HFFc6 (cell line): ENCODE measurements at places on chromosomes 7 and 10. TPM values are rescaled to one million over a fixed set of nuclear protein-coding genes. Genes with fewer than 3 reads are reported as not detected.

GRCh38 chr7:45082031-45082830 lies 6.5 kb downstream of the NACAD start:
- no peaks in the 10 kb centered on the region for H3K36me3 ChIP-seq
- H3K4me1 ChIP-seq: no peaks in the 10 kb centered on the region
- DNase-seq: no peak
- H3K4me3 ChIP-seq: no peak overlapping the region

DNA sequence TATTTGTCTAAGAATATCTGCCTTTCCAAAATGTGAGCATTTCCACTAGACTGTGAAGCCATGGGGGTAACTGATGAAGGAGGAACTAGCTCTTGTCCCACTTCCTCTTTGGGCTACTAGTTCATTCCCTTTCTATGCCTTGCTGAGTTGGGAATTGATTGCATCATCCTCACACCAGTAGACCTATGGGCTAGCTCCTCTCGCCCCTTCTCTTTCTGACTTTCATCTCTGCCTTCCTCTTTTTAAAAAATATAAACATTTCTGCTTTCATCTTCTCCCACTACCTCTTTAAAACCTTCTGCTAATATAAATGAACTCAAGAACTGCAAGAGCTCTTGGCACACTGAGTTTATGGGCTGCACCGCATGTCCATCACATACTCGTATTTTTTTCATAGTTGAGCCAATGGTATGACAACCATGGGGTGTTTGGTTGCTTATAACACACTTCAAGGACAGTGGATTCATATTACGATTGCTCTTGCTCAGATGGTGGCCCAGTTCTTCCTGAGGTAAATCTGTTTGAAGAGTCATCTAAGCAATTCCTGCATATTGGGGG lies 182.0 kb downstream of the REEP3 start:
- peaks cover 3% of the 10 kb centered on the region; the same call in 1 of the 2 replicates for H3K36me3 ChIP-seq
- no peaks in the 10 kb centered on the region for H3K27me3 ChIP-seq
- DNase-seq: no peak
- no peak overlapping the region for H3K4me3 ChIP-seq
- peaks cover 54% of the 10 kb centered on the region for H3K4me1 ChIP-seq

ST8SIA6 gene
- not detected in 3 replicates for total RNA-seq

DNA sequence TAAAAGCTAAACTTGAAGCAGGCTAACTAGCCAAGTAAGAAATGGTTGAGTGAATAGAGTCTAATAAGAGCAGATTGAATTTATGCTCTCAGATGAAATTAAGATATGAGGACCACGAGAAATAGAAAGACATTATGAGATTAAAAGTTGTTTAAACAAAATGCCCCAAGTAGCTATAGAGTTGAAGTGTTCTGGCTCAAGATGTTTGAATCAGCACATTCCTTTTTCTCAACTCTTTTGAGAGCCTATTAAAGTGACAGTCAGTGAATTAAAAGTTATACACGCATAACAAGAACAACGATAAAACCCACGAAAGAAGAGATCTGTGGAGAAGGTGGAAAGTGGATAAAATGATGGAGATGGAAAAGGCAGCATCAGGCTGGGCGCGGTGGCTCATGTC lies 322.2 kb upstream of the ANKRD30A start:
- no peaks in the 10 kb centered on the region; the same call in 1 of the 2 replicates for H3K27me3 ChIP-seq
- no peaks in the 10 kb centered on the region for H3K4me1 ChIP-seq
- DNase-seq: no peak
- no peak overlapping the region for H3K4me3 ChIP-seq

DNA sequence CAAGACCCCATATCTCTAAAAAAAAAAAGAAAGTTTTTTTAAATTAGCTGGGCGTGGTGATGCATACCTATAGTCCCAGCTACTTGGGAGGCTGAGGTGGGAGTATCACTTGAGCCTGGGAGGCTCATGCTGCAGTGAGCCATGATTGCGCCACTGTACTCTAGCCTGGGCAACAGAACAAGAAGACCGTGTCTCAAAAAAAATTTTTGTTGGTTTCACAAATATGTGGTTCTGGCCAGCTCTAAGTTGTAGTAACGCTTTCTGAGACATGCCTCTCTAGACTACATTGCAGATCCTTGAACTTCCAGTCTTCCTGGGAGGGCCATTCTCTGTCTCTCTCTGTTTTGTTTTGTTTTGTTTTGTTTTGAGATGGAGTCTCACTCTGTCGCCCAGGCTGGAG lies 24.6 kb upstream of the RHBDD2 start:
- peaks cover 14% of the 10 kb centered on the region for H3K27me3 ChIP-seq
- H3K27ac ChIP-seq: no peak overlapping the region
- H3K4me3 ChIP-seq: no peak overlapping the region
- H3K4me1 ChIP-seq: no peaks in the 10 kb centered on the region

GRCh38 chr7:141674171-141674671 lies 27.7 kb downstream of the DENND11 start:
- DNase-seq: no peak
- no peak overlapping the region for H3K27ac ChIP-seq
- H3K4me3 ChIP-seq: no peak overlapping the region

DNA sequence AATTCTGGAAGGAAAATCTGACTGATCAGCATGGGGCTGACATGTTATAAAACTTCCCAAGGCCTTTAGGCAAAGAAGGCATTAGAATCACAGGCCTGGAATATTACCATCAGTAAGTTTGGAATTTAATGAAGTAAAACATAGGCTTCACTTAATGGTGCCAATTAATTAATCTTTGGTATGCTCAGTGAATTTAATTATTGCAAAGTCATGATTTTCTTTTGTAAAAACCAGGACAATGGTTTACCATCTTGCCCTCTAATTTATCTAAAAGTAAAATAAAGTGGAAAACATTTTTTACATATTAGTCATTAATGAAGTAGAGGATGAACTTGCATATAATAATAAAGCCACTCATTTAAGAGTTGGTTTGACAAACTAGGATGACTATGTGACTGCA lies 220.3 kb downstream of the SEC23IP start:
- H3K36me3 ChIP-seq: no peaks in the 10 kb centered on the region
- no peaks in the 10 kb centered on the region for H3K27me3 ChIP-seq
- no peak overlapping the region for H3K4me3 ChIP-seq
- no peak for DNase-seq
- no peaks in the 10 kb centered on the region for H3K4me1 ChIP-seq
- no peak overlapping the region for H3K27ac ChIP-seq

- DNase-seq: no peak
- no peak overlapping the region for H3K27ac ChIP-seq
- peaks cover 6% of the 10 kb centered on the region; the same call in 1 of the 2 replicates for H3K4me1 ChIP-seq
- H3K27me3 ChIP-seq: no peaks in the 10 kb centered on the region
- no peak overlapping the region for H3K4me3 ChIP-seq
Observed at GRCh38 chr10:16699435-16700057, 117.7 kb downstream of the RSU1 start.

GRCh38 chr10:75851580-75852345 lies 420.3 kb downstream of the LRMDA start:
- DNase-seq: no peak
- H3K4me3 ChIP-seq: no peak overlapping the region
- no peaks in the 10 kb centered on the region for H3K4me1 ChIP-seq
- H3K27ac ChIP-seq: no peak overlapping the region
- peaks cover 3% of the 10 kb centered on the region; the same call in 1 of the 2 replicates for H3K27me3 ChIP-seq
- H3K36me3 ChIP-seq: no peaks in the 10 kb centered on the region

C1QL3 gene
- not detected in 3 replicates for total RNA-seq

DNA sequence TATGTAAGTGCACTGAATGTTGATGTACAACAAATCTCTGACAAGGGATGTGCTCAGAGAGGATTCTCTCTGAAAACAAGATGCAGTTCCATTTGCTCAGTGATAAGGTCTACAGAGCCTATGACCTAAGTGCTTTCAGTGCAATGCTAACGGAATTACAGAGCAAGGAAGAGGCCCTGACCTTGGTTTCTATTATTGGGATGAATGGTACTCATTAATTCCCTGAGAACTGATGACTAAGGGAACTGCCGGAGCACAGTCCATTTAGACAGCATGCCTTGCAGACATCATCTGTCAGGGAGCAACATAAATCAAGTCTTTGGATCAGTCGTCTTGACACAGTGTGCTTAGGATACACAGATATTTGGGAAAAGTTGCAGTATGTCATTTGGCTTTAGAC lies 340.8 kb downstream of the PHTF2 start:
- H3K4me3 ChIP-seq: peak overlapping the region; percentile 37
- no peaks in the 10 kb centered on the region for H3K36me3 ChIP-seq
- peaks cover 65% of the 10 kb centered on the region for H3K4me1 ChIP-seq
- DNase-seq: peak; percentile 93
- peak overlapping the region; percentile 64 for H3K27ac ChIP-seq

OR2A12 gene
- total RNA-seq: not detected in 3 replicates

- no peak overlapping the region for H3K4me3 ChIP-seq
- H3K4me1 ChIP-seq: no peaks in the 10 kb centered on the region
- no peak overlapping the region for H3K27ac ChIP-seq
- no peak for DNase-seq
- H3K27me3 ChIP-seq: peaks cover 12% of the 10 kb centered on the region
Observed at GRCh38 chr7:142528608-142529408, 220.5 kb upstream of the PRSS1 start.

GRCh38 chr7:127618775-127619174 lies 833 bp upstream of the PAX4 start:
- no peak for DNase-seq
- H3K27me3 ChIP-seq: peaks cover 55% of the 10 kb centered on the region
- H3K27ac ChIP-seq: no peak overlapping the region
- H3K4me3 ChIP-seq: no peak overlapping the region

HPSE2 gene
- total RNA-seq: 0.08 to 0.09 TPM in 2 of 3 replicates, not detected in the other

DNA sequence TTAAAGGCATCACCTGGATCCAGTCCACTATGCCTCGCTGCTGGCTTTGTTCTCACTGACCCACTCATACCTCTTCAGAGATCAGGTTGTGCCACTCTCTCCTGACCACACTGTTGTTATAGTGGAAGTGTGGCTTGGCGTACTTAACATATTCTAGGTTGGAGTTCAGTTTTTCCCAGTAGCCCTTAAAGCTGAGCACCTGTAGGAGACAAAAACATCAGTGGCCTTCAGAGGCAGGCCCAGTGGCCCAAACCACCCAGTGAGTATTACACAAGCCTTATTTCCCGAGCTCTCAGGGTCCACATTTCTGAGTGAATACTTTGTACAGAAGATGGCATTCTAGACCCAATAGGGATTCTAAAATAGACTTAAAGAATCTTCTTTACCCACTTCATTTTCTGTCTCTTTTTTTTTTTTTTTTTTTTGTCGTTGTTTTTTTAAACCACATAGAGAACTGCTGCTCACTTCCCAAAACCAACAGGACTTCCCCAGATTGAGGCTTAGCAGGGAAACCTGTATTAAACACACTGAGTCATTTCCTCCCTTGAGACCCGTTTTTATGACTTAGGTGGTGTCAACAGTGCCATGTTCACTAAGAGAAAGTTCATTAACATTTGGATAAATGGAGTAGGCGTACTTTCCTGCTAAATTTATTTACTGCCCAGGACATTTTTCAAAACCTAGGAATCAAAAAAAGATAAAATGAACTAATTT lies 85.8 kb downstream of the GSAP start:
- DNase-seq: no peak
- H3K4me1 ChIP-seq: peaks cover 61% of the 10 kb centered on the region
- no peaks in the 10 kb centered on the region for H3K36me3 ChIP-seq
- no peak overlapping the region for H3K4me3 ChIP-seq
- H3K27me3 ChIP-seq: 0 out of 2 replicates have a peak, but pooled peaks cover 2% of the 10 kb centered on the region

- no peak for DNase-seq
- no peak overlapping the region for H3K4me3 ChIP-seq
- no peaks in the 10 kb centered on the region; the same call in 1 of the 2 replicates for H3K27me3 ChIP-seq
- H3K36me3 ChIP-seq: no peaks in the 10 kb centered on the region
Observed at GRCh38 chr7:44720301-44720700, 28.3 kb upstream of the ZMIZ2 start.

- no peak overlapping the region for H3K27ac ChIP-seq
- no peak for DNase-seq
- H3K36me3 ChIP-seq: no peaks in the 10 kb centered on the region
- no peaks in the 10 kb centered on the region for H3K4me1 ChIP-seq
- no peaks in the 10 kb centered on the region; the same call in none of the 2 replicates for H3K27me3 ChIP-seq
- no peak overlapping the region for H3K4me3 ChIP-seq
Observed at GRCh38 chr10:42431095-42431494, 207.3 kb downstream of the ZNF33B start.

DNA sequence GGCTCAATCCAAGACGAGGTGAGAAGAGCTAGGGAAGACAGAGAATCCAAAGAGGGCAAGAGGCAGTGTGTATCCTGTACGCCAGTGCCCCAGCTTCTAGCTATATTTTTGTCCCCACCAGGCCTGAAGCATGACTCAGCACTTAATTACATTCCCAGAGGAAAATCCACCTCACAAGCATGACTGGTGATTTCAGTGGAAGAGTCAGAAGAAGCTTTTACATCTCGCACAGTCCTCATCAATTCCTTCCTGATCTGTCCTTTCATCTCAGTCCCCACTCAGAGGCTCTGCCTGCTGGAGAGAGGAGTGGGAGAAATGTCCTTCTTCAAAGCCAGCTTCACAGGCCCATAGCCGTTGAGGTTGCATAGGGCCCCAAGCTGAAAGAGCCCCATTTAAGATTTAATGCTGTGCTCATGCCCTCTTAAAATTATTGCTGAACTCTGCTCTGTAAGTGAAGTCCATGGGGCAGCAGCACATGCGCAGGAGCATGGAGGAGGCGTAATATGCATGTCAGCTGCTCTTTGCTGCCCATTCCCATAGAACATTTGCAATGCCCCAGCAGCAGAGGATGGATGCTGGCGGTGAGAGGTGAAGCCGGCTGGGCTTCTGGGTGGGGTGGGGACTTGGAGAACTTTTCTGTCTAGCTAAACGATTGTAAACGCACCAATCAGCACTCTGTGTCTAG lies 39.0 kb upstream of the AOAH start:
- no peaks in the 10 kb centered on the region for H3K36me3 ChIP-seq
- DNase-seq: no peak
- no peak overlapping the region for H3K27ac ChIP-seq
- H3K4me1 ChIP-seq: no peaks in the 10 kb centered on the region
- no peak overlapping the region for H3K4me3 ChIP-seq

OR6B1 gene
- total RNA-seq: not detected in 3 replicates

DNA sequence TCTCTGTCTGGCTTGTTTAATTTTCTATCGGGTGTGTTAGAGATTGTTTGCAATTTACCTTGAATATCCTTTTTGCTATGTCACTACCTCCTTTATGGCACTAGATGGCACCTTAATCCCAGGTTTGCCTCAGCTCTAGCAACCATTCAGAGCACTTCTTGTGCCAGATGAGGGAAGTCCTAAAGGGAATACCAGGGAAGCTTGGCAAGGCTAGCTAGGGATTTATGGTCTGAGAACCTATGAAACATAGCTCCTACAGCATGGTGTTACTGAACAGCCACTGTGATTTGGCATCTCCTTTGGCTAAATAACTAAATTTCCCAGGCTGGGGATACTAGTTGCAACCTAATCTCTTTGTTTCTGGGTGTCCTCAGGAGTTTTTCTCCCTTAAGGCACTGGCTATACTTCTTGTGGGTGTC lies 69.0 kb upstream of the VOPP1 start:
- H3K27me3 ChIP-seq: peaks cover 10% of the 10 kb centered on the region
- no peak overlapping the region for H3K4me3 ChIP-seq
- H3K27ac ChIP-seq: no peak overlapping the region
- no peaks in the 10 kb centered on the region for H3K36me3 ChIP-seq
- peak; percentile 81 for DNase-seq

- no peak overlapping the region for H3K4me3 ChIP-seq
- no peaks in the 10 kb centered on the region for H3K36me3 ChIP-seq
- no peak overlapping the region; the same call in 1 of the 2 replicates for H3K27ac ChIP-seq
- peaks cover 1% of the 10 kb centered on the region for H3K27me3 ChIP-seq
- no peak for DNase-seq
Observed at GRCh38 chr10:75043256-75044131, 68.0 kb upstream of the SAMD8 start.

HABP2 gene
- total RNA-seq: not detected in 3 replicates
